Stimulated activated CD4-positive, alpha-beta T cell treated with anti-CD3 and anti-CD28 coated beads, Interleukin-12 subunit alpha, Interleukin-12 subunit beta, amount 100 ng/mL, for 24 hours (primary cell): ENCODE measurements at places on chromosomes 11 and 22.

DNA sequence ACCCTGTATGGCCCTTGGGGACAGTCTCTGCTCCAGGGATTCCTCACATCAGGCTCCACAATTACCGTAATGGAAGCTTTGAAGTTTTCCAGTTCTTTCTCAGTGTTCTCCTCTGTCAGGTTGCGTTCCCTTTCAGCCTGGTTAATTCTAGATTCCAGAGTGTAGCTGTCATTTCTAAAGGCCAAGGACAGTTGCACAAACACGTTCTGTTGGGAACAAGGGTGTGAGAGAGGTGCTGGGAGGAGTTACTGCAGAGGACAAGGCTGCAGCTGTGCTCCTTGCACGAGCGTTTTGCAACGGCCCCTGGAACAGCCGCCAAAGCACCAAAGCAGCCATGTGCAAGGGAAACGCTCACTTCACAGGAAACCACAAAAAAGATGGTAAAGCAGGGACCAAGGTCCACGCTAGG, 35.9 kb upstream of the LYVE1 start:
- no peak for DNase-seq

DNA sequence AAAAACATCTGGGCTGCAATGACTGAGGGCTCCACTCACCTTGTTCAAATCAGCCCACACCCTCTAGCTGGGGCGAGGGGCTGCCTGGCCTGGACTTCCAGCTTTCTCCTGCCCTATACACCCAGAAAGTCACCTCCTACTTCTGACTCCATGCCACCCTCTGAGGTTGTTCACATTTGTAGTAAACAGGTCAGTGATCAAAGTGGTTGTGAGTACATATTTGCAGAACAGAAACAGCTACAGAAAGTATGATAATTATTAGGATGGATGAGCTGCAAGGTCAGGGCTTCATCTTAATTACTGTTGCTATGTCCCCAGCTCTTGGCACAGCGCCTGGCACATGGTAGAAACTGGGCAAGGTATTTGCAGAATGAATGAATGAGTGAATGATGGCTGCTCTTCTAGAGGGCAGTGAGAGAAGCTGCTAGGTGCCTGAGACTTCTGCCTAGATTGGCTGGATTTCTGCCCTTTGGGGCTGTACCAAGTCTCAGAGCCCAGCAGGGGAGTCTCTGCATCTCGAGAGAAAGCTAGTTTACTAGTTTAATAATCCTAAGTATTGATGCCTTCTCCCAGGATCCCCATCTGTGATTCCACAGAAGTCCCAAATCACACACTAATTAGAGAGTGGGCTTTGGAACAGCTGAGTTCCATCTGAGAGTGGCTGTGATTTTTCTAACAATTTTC, 36.0 kb downstream of the SYT13 start:
- no peak for DNase-seq

- DNase-seq = no peak
These were observed 15.2 kb downstream of the PRPF19 start for GRCh38 chr11:60891103-60891741.

GRCh38 chr11:123194337-123195187, 486 bp downstream of the CLMP start:
- no peak for DNase-seq

DNA sequence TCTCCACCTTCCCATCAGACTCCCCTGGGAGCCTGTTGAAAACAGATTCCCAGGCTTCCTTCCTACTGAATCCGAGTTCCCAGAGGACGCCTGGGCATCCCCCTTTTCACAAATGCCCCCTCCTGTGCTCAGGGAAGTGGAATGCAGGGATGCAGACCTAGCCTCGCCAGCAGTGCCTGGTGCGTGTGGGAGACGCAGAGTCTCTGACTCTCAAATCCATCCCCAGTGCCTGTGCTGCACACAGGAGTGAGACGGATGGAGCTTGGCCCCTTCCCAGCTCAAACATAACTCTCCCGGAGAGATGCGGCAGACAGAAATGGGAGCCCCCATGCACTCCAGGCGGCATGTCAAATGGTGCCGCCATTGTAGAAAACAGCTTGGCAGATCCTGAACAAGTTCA, 62.6 kb downstream of the CTTN start:
- no peak for DNase-seq

GRCh38 chr11:69200331-69201065, 44.8 kb downstream of the SMIM38 start:
- no peak for DNase-seq

- DNase-seq = no peak
These were observed 21.7 kb upstream of the GRIK4 start for GRCh38 chr11:120489799-120490198.

DNA sequence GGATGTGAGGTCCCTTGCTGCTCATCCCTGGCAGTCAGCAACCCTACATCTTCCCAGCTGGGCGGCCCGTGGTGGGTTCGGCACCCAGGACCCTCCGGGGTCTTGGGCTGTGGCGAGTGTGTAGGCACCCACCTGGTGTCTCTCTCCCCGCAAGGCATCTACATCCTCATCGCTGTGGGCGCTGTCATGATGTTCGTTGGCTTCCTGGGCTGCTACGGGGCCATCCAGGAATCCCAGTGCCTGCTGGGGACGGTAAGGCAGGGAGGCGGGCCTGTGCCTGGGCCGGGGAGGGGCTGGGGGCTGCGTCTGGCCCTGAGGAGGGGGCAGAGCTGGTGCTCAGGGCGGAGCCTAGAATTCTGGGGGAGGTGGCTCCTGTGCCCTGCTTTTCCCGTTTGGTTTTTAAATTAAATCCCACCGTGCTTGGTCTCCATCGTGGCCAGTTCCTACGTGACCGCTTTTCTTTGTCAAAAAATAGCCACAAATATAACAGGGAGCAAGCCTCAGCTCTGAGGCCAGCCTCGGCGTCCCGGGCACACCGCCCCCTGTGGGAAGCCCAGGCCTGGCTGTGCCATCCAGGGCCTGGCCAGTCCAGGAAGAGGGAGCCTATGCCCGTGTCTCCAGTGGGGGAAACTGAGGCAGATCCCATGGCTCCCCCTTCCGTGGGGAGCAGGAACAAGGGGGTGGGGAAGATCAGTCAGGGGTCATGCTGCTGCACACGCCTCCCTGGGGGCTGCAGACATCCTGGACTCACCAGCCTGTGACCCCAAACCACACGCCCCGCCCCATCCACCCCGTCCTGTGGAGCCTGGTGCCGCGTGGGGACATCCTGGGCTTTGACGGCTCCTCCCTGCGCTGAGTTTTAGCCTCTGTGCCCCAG, 6.4 kb upstream of the TSSC4 start:
- no peak for DNase-seq

- no peak for DNase-seq
These were observed 73.7 kb upstream of the NECTIN1 start for GRCh38 chr11:119802670-119803069.

DNA sequence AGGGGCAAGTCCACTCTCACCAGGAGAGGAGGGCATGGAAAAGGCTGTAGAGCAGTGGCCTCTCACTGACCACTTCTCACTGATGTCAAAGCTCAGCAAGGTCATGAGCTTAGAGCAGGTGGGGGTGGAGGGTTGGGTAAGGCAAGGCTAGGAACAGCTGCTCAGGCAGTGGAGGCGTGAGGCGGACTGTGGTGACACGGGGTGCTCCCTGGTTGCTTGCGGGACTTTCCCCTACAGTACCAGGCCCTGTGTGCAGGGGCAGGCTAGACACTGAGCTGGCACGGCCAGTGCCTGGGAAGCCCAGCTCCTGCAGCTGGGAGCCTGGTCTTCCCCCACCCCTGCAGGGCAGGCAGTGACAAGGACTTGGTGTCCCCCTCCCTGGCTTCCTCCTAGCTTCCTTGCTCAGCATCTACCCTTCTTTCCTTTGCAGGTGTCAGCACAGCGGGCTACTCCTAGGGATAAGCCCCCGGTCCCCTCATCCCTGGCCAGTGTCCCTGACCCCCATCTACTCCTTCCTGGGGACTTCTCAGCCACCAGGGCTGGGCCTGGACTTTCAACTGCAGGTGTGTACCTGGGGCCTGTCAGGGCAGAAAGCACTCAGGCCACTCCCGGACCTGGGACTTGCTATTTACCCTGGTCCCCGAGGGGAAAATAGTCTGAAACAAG, 45.6 kb downstream of the PISD start:
- DNase-seq = no peak

DNA sequence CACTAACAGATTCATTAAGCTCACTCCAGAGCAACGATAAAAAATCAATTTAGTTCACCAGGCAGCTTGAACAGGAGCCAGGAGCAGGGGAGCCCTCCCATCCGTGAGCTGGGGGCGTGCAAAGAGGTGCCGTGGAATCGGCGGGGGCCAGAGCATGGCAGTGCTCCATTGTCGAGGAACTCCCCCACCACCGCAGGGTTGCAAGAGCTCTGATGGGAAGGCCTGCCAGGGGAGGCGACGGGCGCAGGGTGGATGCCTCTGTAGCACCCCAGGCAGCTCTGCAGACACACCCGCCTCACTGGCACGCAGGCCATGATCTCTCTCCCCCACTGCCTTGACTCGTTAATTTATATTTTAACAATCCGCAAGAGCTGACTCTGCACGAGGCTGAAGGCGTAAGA, 433.2 kb downstream of the MIAT start:
- DNase-seq = no peak

DNA sequence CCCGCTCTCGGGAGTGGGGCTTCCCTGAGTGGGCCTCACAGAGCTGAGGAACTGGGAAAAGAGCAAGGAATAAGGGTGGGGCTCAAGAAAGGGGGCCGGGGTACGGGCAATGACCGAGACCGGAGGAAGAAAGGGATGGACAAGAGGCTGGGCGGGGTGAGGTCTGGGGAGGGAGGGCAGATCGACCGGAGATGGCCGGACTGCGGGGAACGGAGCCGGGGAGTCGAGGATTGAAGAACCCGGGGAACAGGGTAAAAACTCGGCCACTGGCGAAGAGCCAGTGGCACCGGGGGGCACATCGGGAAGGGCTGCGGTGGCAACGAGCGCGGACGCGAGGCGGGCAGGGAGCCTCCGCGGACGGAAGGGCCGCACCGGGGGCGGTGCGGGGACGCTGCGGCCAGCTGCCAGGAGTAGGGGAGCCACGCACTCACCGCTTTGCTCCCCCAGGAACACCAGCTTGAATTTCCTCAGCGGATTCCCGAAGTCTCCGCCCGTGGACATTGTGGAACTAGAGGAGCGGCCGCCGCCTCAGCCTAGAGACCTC, 667 bp downstream of the RAB6A start:
- DNase-seq = peak; percentile 4

GRCh38 chr11:67391304-67392182, at the start of gene RAD9A:
Gene RAD9A (plus strand): TSS chr11:67391986. CDS start chr11:67392045, 59 bp downstream.
- peak; percentile 92 for DNase-seq

DNA sequence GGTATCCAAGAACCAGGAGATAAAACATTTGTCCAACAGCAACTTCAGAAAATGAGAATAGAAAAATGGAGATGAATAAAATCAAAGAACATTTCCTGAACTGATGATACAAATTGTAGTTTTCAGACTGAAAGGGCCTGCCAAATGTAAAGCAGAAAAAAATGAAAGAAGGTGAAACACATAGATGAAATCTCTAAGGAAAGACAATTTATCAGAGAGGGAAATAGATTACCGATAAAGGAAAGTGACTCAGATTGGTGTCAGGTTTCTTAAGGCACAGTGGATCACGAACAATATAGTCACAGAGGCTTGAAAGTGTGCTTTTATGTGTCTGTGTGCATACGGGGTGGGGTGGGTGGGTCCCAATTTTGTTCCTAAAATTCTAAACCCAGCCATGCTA, 4.1 kb upstream of the STT3A start:
- DNase-seq = no peak

GRCh38 chr22:20080776-20081654, 974 bp downstream of the DGCR8 start:
- DNase-seq = no peak

DNA sequence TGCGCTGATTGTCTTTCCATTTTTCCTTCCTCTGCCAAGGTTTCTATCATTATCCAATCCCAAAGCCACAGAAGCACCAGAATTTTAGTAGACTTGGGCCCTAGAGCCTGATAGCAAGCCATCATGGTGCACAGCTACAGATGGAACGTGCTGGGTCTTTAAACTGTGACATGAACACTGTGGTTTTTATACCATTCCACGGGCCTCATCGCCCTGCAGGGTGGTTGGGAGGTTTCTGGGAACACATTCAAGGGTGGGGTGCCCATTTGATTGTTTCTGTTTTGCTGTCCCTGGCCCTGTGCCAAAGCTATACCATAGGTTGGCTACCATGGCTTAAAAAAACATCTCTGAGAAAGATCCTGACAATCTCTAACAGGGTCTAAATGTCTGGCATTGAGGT, 151.9 kb downstream of the CACNA1I start:
- no peak for DNase-seq

GRCh38 chr11:48172818-48173609, 43.6 kb upstream of the OR4B1 start:
- peak; percentile 65 for DNase-seq

DNA sequence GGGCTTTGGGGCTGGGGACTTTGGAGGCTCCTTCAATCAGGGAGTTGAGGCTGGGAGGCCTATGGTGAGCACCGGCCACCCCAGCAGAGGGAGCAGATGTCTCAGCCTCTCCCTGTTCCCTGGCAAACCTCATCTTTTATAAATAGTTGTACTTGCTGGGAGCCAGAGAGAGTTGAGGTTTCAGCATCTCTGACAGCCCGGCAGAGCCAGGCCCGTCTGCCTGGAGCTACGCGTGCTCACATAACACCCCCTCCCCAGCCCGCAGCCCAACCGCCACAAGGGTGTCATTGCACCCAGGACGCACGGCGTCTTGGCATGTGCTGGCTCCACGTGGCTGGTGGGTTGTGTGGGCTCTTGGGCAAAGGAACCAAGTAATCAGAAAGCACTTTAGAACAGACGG, 127.1 kb downstream of the CHST1 start:
- DNase-seq = no peak

DNA sequence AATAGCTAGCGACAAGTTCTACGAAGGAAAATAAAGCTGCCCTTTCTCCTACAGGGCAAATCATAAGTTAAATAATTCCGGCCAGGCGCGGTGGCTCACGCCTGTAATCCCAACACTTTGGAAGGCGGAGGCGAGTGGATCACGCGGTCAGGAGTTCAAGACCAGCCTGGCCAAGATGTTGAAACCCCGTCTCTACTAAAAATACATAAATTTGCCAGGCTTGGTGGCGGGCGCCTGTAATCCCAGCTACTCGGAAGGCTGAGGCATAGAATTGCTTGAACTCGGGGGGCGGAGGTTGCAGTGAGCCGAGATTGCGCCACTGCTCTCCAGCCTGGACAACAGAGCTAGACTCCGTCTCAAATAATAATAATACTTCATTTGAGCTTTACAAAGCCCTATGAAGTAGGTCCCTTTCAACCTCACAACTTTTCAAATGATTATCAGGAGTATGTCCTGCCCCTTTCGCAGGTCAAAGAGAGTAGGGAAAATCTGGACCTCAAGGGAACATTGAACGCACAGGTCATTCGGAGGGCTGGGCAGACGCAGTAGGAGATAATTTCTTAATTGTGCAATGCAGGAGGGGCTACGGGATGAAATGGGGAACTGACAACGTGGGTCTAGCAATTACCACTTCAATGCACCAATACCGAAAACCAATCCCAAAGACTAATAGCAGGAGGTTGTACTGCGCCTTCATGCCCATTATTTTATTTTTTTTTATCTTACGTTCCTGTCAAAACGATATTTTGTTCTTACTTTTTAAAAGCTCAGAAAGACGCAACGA, 590 bp downstream of the COMMD9 start:
- no peak for DNase-seq

GRCh38 chr11:75429902-75430713, 2.9 kb downstream of the KLHL35 start:
- peak; percentile 19 for DNase-seq

GRCh38 chr22:20889904-20890540, 27.2 kb upstream of the CRKL start:
- no peak for DNase-seq
